DMS 273 treated with DMSO at 0.1 percent for 48 hours (cell line): ENCODE measurements at places on chromosomes 12 and 14.

DNA sequence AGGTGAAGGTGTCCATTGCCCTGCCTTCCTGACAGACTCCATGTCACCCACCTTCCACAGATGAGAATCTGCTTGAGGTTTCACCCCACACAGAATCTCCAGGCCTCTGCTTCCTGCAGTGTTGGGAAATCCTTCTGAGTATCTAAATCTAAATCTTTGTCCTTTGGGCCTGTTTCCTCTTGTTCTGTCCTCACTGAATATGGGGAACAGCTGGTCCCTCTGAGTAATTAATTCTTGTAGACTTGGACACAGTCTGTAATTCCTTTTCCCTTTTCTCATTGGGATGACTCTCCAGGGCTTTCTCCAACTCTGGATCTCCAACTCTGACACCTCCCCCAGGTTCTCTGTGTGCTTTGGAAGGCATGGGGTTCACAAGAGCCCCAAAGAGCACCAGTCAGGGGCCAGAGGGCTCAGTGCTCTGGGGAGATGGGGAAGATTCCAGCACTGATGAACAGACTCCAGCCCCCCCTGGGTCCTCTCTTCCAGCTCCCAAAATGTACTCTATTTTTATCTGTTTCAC, 2.3 kb upstream of the ACVRL1 start:
- DNase-seq = peak; percentile 53

- no peak for DNase-seq
Observed at GRCh38 chr14:63096186-63096585, 50.9 kb upstream of the KCNH5 start.

DNA sequence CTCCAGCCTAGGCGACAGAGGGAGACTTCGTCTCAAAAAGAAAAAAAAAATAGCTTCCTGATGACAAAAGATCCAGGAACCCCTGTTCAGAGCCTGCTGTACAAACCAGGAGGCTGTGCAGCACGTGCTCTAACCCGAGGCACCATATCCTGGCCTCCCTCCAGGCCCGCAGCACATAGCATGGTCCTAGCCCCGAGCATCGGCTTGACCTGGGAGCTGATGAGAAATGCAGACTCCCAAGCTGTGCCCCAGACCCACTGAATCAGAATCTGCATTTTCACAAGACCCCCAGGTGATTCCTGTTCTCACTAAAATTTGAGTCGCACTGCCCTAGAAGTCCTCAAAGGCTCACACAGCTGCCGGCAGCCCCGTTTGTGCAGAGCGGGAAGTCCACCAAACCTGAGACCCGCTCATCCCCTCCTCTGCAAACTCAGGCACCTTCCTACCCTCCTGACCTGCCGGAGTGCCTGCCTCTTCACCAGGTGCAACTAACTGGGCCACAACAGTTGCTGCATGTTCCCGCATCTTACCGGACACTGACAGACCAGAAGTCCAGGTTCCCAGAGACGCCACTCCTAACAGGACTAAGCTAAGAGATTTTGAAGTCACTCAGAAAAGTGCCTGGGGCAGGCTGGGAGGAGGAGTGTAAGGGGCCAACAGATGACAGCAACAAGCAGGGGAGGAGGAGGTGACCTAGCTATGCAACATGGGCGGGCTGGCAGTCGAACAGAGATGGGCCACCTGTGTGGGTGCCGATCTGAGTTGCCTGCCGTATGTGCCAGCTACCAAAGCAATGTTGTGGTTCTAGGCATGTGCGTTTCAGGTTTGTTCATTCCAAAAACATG, 24.0 kb upstream of the RIN3 start:
- no peak for DNase-seq

GRCh38 chr14:32022938-32023466, 54.1 kb upstream of the ARHGAP5 start:
- DNase-seq = no peak

- DNase-seq = no peak
Observed at GRCh38 chr12:39441963-39442830, 723 bp downstream of the KIF21A start.

- no peak for DNase-seq
Observed at GRCh38 chr12:129827866-129828384, 75.9 kb downstream of the TMEM132D start.

DNA sequence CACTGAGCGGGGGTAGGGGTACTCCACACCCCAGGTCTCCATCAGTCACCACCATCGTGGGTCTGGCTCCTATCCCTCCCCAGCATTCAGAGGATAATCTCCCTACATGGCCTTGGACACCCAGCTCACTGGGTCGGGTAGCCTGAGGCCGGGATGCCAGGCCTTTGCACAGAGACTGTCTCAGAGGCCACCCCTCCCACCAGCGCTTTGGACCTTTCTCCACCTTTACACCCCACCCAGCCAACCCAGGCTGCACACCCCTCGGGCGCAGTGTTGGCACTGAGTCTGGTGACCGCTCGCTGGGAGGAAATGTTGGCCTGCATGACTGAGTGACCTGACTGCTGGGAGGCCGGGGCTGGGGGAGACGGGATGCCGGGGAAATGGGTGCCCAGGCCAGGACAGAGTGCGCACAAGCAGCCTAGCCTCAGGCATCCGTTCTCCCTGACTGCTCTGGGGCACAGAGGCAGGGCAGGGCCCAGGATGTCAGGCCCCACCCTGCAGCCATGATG, 10.6 kb upstream of the LBHD2 start:
- DNase-seq = no peak
